ENCODE measurements at places on chromosomes 4 and X.
A peak's percentile ranks its signal among the peaks of the same experiment; 100 is the strongest.

GRCh38 chr4:151117371-151117962 is 18.0 kb downstream of the RPS3A start:
- DNase-seq = peak; percentile 39

- DNase-seq = no peak
Measured at GRCh38 chr4:114875630-114876029, 237.8 kb downstream of the NDST4 start.

DNA sequence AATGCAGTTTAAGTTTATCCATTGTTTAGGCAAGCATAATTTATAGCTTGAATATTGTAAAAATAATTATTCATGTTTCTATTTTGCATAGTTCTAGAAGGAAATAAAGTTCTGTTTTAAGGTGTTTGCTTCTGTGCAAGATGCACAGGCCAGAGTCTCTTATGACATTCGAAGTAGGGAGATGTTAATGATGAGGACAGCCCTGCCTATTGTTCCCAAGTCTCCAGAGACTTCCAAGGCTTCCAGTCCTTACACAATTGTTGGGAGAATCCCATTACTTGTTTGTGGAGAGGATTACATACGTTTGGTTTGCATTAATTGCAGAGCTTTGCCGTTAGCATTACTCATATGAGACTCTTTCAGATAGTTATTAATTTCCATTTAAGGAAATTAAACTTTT is 96.2 kb upstream of the ANK2 start:
- DNase-seq = no peak

DNA sequence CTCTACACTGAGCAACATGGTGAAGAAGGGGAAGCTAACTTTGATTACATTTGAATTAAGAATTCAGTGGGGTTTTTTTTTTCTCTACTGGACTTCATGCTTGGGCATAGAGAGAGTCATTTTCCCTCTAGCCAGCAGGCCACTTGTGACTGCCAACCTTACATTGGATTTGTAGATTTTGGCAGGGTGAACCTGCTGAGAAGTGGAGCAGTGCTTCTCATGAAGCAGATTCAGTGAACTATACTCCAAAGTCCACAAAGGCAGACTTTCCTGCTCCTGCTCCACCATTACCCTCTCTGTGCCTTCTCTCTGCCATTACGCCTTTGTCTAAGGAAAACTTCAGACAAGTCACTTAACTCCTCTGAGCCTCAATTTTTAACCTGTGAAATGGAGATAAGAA is 69.9 kb downstream of the PAK3 start:
- no peak for DNase-seq

DNA sequence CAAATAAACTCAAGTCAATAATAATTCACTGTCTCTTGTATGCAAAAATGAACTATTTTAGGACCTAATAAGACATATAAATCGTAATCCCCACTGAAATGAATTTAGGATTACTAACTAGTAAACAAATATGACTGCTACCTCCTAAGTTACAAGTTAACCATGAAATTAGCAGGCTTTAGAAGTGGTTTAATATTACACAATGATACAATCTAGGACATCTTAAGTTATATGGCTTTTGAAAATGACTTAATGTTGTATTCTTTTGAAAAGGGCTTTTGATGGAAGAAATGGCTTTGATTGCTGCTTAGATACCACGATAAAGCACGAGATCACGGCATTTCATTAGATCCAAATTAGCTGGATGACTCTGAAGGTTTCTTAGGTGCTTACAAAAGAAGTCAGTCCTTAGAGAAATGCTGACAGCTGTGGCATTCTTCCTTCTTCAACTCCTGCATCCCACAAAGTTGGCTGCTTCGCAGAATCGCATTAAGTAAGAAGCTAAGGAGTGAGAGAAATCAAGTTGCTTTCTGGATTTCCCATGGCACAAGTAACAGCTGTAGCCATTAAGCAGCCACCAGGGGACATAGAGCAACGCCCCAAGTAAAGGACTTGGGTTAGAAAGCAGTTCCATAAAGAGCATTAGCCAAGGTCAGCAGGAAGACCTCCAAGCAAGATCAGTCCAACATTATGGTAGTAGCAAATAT is 6.9 kb downstream of the SLC10A7 start:
- DNase-seq = no peak

GRCh38 chrX:38985375-38985774 is 184.1 kb downstream of the MID1IP1 start:
- DNase-seq = peak; percentile 6

DNA sequence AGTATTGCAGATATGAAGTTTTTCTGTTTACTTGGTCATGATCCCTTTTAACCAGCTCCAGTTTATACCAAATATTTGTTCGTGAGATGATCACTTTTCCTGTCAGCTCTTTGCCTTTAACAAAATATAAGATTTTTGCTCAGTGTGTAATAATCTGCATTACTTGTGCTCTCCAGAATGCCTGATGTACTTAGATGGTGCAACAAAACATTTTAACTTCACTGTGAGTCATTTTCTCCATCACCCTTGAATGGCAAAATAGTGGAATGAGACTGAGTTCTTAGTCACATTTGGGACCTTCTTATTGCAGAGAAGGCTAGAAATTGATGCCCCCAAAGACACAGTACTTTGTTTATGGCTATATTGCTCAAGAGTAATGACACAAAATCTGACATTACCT is 252.0 kb downstream of the FRMPD4 start:
- DNase-seq = no peak

GRCh38 chr4:169249999-169250398 is 20.8 kb downstream of the SH3RF1 start:
- DNase-seq = no peak

DNA sequence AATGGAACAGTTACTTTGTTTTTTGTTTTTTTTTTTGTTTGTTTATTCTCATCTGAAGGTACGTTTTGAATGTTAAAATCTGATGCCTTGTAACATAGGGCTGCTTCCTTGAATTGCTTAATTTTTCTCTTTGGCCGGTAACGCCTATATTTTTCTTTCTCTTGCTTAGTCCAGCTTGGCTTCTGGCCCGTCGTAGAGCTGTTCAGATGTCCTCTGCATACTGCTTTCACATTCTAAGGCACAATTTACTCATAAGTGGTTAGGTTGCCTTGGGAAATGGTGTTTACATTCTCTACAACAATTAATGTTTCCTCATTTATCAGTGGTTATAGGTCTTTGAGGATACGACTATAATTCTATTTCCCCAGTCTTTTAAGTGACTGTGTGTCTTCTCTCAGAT is 7.9 kb downstream of the NONO start:
- no peak for DNase-seq

DNA sequence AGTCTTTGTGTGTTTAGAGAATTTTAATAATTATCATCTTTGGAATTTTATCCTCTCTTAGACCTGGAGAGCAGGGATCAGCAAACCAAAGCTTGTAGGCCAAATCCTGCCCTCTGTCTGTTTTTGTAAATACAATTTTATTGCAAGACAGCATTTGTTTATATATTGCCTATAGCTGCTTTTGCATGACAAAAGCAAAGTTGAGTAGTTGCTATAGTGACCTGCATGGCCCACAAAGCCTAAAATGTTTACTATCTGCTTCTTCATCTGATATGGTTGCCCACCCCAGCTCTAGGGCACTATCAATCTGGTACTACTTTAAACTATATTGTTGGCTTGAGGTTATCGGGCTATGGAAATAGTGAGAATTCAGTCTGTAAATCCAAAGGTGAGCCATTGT is 80.3 kb downstream of the GPAT3 start:
- DNase-seq = no peak

DNA sequence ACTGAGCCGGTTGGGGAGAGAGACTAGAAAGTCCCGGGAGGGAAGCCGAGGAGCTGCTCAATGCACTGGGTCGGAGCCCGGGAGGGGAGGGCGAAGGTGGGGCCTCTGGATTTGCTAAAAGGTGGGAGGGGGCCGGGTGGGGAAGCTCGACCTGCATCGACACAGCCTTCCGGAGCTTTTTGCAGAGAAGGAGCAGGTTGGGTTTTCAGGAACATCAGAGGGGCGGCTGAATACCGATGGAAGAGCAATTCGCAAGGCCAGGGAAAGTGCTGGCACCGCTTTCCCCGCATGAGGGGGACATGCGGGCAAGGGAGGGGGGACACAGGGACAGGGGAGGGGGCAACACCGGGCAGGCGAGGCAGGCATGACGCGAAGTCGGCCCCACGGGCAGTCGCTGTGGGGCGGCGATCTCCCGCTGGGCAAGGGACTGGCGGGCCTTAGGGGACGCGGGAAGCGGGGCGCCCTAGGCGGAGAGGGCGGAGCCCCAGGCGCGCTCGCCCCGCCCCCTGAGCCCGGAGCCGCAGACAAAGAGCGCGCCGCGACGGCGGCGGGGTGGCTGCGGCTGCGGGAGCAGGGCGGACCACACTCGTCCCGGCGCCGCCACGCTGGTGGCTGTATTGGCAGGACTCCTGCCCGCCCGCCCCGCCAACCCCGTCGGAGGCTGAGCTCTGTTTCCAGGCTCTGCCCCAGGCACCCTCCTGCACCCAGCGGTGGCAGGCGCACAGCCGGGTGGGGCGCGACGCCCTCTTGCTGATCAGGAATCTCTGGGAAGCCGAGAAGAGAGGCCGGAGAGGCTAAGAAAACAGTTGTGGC is 11.6 kb downstream of the PDZD4 start:
- peak; percentile 58 for DNase-seq

DNA sequence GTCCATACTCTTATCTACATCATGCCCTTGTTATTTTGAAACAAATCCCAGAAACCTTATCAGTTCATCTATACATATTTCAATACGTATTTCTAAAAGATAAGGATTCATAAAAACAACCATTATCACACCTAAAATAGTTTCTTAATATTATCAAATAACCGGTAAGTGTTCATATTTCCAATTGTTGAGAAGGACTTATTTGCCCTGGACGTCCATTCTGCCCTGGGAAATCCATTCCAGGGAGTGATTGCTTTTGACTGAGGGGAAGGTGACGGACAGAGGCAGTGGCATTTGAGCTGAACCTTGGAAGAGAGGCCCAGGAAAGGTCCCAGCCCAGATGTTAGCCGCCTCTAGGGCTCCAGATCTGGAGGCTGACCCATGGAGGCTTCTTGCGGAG is 49.6 kb downstream of the STARD8 start:
- no peak for DNase-seq

GRCh38 chr4:24010994-24011393 is 121.1 kb upstream of the PPARGC1A start:
- DNase-seq = no peak

All from GM12891 (cell line).